GM23248 (cell line): ENCODE measurements at places on chromosomes 2 and 18. TPM values are rescaled to one million over a fixed set of nuclear protein-coding genes. Genes with fewer than 3 reads are reported as not detected.

Gene GLI2
- polyA plus RNA-seq: 9.0 and 9.6 TPM in 2 replicates

Gene CDKL4
- 0.61 TPM in 1 of 2 replicates, not detected in the other for polyA plus RNA-seq

Gene CD28
- polyA plus RNA-seq: 0.10 and 0.11 TPM in 2 replicates

Gene ANKRD62
- polyA plus RNA-seq: not detected in 2 replicates

Gene CFC1B
- polyA plus RNA-seq: not detected in 2 replicates

Gene TEX44
- polyA plus RNA-seq: not detected in 2 replicates

Gene MBD5
- 22.5 and 23.4 TPM in 2 replicates for polyA plus RNA-seq

Gene ARID5A
- polyA plus RNA-seq: 19.5 and 20.8 TPM in 2 replicates

Gene FOXI3
- polyA plus RNA-seq: not detected in 2 replicates

Gene ESPNL
- 0.19 and 0.60 TPM in 2 replicates for polyA plus RNA-seq

Gene BCL11A
- polyA plus RNA-seq: 8.9 and 9.6 TPM in 2 replicates

Gene SOWAHC
- 18.0 and 19.8 TPM in 2 replicates for polyA plus RNA-seq

DNA sequence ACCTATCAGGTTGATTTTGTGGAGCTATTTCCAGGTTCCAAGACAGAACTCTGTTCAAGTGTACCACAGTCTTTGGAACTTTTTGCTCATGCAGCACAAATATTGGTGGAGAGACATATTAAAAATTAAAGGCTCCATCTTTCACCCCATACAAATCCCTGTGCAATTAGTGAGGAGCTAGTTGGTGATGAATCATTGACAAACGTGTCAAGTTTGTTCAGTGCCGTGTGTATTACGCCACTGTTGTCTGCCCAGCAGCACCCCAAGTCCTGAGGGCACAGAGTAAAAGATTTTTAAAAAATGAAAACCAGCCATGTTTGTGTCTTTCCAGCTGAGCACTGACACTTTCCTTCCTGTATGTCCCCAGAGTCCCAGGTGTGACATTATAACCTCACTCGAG, 9.3 kb downstream of the ATOH8 start:
- H3K4me1 ChIP-seq: peaks cover 32% of the 10 kb centered on the region
- no peak for DNase-seq
- H3K4me3 ChIP-seq: no peak overlapping the region
- no peaks in the 10 kb centered on the region for H3K27me3 ChIP-seq
- no peak overlapping the region for H3K27ac ChIP-seq
- no peaks in the 10 kb centered on the region for H3K36me3 ChIP-seq

- DNase-seq: no peak
- no peak overlapping the region for H3K4me3 ChIP-seq
- H3K4me1 ChIP-seq: no peaks in the 10 kb centered on the region
- no peaks in the 10 kb centered on the region for H3K36me3 ChIP-seq
- no peak overlapping the region for H3K27ac ChIP-seq
Measured at GRCh38 chr18:1872274-1872673, 699.0 kb downstream of the METTL4 start.

DNA sequence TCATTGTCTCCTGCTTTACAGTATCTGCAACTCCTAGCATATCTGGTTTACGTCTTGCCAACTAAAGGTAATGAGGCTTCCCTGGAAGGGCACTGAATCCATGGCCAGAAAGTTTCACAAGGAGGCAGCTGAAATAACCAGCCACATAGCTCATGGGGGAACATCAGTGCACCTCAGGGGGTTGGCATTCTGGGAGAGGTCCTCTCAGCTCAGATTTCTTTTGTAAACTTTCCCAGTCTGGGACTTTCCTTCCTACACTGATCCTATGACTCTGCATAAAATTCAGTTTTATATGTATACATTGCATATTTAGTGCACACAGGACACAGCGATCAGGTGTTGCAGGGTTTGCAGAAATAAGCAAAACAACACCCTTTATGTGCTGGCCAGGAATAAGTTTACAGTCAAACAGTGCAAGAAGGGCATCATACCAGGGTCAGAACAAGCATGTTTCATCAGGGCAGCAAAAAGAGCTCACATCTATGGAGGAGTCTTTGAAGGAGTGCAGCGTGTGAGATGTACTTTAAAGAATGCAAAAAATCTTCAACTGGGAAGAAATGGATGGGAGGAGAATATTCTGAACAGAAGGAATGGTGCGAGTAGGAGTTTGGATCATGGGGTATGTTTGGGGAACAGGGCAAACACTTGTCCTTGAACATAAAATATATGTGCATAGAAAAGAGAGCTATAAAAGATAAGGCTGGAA, 240.6 kb upstream of the RAB12 start:
- no peaks in the 10 kb centered on the region for H3K36me3 ChIP-seq
- no peak overlapping the region for H3K27ac ChIP-seq

DNA sequence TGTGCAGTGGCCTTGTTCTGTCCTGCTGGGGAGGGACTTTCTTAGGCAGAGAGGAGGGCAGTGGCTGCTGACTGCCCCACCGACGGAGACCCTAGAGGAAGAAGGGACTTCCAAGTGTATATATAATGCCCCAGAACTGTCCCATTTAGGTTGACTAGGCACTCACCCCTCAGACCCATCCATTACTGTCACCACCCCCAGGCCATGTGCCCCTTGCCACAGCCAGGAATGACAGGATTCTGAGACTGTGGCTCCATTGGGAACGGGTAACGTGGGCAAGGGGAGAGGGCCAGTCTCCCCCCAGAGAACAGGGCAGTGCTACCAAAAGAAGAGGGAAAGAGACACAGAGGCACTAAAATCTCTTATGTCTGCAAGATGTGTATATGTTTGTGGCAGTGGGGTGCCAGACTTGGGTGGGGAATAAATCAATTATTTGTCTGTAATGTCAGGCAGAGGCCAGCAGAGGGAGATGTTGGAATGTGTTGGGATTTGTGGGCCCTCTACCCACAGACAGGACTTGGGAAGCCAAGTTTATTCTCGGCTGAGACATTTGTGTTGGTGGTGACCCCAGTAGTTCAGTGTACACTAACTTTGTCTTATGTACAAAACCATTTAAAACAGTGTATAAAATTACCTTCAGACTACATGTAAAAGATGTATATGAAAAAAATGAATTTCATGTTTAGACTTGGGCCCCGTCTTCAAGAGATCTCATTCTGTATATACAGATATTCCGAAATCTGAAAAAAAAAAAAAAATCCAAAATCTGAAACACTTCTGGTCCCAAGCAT, 24.0 kb upstream of the TMEM37 start:
- no peak overlapping the region for H3K4me3 ChIP-seq
- peaks cover 15% of the 10 kb centered on the region; the same call in 1 of the 2 replicates for H3K27me3 ChIP-seq
- H3K27ac ChIP-seq: no peak overlapping the region

DNA sequence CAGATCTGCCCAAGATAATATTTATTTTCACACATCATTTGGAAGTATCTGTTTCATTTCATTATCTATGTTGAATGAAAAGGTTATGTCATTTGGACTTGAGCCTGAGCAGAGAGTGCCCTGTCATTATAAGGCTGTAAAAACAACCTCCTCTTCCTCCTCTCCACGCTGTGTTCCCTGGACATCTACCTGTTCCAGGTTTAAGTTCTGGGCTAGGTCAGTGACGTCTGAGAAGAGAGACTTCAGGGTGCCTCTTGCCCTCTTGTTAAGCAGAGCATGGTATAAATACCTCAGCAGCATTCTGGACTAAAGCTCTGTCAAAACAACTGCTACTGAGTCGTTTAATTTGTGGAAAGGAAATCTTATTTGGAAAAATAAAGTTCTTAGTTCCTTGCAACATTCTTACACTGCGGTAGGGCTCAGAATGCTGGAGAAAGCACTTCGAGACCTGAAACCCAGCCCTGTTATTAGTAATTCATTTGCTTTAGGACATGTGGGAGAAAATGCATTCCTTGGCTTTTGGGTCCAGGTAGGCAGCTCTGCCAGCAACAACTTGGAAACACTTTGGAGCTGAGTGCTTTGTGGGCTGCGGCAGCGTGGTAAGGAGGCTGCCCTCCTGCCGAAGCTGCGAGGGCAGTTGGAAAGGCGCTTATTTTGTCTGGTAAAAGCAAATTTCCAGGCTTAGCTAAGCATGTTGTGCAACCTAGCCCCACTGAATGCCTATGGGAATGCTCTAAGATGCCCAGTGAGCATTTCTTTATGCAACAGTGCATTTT, 91.8 kb upstream of the NEDD4L start:
- H3K27ac ChIP-seq: no peak overlapping the region
- no peak for DNase-seq
- no peaks in the 10 kb centered on the region for H3K4me1 ChIP-seq
- peaks cover 30% of the 10 kb centered on the region for H3K27me3 ChIP-seq

- H3K27ac ChIP-seq: no peak overlapping the region
- no peaks in the 10 kb centered on the region for H3K27me3 ChIP-seq
- 0 out of 2 replicates have a peak, but pooled peaks cover 3% of the 10 kb centered on the region for H3K36me3 ChIP-seq
- H3K4me1 ChIP-seq: peaks cover 15% of the 10 kb centered on the region
Measured at GRCh38 chr18:47120428-47120827, 29.9 kb downstream of the HDHD2 start.

DNA sequence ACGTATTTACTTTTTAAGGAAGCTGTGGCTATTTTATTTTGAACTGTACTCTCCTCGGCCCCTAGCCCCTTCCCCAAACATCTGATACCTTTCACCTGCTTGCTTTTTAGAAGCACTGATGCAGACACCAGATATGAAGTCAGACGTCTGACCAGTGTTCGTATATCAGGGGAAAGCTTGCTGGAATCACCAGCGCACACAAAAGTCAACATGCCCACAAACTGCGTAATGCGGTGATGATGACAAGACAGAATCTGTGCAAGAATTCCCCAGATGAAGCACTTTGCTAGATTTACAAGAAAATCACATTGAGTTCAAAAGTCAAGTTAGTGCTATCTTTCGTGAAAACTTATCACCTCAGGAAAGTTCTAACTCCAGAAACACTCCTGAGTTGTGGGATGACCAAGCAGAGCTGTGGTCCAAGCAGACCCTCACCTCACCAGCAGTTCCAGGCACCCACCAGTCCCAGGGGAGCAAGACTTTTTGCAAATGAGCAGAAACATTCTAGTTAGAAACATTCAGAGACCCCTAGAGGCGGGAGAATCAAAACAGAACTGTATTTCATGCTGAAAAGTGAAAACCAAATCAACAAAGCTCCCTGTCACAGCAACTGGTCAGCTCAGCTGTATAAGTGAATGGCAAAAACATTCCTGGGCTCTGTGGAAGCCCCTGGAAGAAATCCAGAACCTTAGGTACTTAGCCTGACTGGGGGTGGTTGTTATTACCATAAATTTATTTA, 55.7 kb downstream of the INO80C start:
- no peaks in the 10 kb centered on the region for H3K36me3 ChIP-seq
- peak; percentile 8 for DNase-seq
- no peaks in the 10 kb centered on the region for H3K4me1 ChIP-seq
- H3K27me3 ChIP-seq: no peaks in the 10 kb centered on the region

DNA sequence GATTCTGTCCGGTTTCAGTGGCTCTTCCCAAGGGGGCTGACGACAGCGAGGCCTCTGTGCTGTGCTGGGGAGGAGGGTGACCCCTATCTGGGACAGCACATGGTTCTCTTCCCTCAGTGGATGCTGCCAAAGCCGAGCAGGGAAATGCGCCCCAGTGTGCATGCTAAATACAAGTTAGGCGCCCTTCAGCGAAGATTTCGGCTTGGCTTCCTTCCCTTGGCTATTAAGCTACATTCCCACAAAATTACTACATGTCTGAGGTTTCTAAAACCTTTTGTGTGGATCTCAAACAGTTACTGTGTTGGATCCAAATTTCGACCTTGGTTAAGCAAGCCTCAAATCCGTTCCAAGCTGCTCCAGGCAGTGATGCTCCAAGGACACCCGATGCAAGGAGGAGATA, 440.3 kb downstream of the NRXN1 start:
- H3K4me1 ChIP-seq: no peaks in the 10 kb centered on the region
- H3K27ac ChIP-seq: no peak overlapping the region
- no peak overlapping the region for H3K4me3 ChIP-seq

GRCh38 chr2:203498161-203498560, 36.9 kb downstream of the RAPH1 start:
- H3K27me3 ChIP-seq: no peaks in the 10 kb centered on the region
- peak; percentile 83 for DNase-seq
- H3K36me3 ChIP-seq: peaks cover 51% of the 10 kb centered on the region
- H3K4me3 ChIP-seq: no peak overlapping the region

DNA sequence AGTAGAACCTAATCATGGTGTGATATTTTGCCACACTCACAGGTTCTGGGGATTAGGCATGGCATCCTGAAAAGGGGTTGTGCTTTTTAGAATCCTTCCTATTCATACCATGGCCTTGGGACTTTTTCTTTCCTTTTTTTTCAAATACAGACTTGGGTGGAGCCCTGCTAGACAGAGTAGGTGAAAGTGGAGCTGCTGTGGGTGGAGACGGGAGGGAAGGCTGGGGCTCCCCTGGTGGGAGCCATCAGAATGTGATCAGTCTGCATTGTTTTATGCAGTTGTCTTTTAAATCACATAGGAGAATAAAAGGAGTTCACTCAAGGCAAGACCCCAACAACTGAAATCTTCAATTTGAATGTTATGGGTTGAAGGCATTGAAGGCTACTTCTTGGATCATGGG, 130.2 kb downstream of the VAPA start:
- no peak for DNase-seq
- no peak overlapping the region for H3K27ac ChIP-seq
- H3K27me3 ChIP-seq: no peaks in the 10 kb centered on the region
- H3K4me1 ChIP-seq: no peaks in the 10 kb centered on the region
- no peak overlapping the region for H3K4me3 ChIP-seq

- no peaks in the 10 kb centered on the region for H3K27me3 ChIP-seq
- no peak overlapping the region for H3K27ac ChIP-seq
- DNase-seq: no peak
- no peaks in the 10 kb centered on the region for H3K4me1 ChIP-seq
- no peak overlapping the region for H3K4me3 ChIP-seq
Measured at GRCh38 chr18:10249801-10250200, 204.6 kb upstream of the APCDD1 start.

GRCh38 chr2:207416111-207416510, 113.7 kb upstream of the CREB1 start:
- H3K27me3 ChIP-seq: no peaks in the 10 kb centered on the region
- peak; percentile 37 for DNase-seq
- no peak overlapping the region for H3K27ac ChIP-seq

DNA sequence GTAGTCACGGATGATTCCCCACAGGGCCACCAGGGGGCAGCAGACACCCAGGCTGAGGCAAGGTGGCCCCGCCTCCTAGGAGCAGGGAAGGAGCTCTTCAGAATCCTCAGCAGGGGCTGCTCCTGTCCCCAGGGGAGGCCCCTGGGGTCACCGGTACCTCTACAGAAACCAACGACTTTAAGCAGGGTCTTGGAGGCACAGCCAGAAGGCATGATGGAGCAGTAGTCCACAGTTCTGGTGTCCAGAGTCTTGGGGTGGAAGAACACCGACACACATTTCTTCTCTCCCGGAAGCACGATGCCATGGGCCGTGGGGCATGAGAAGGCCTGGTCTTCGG, 11.5 kb downstream of the CFAP65 start:
- H3K4me1 ChIP-seq: no peaks in the 10 kb centered on the region
- H3K27ac ChIP-seq: no peak overlapping the region
- peaks cover 44% of the 10 kb centered on the region for H3K27me3 ChIP-seq
- DNase-seq: peak; percentile 80
- no peaks in the 10 kb centered on the region for H3K36me3 ChIP-seq
- H3K4me3 ChIP-seq: no peak overlapping the region

DNA sequence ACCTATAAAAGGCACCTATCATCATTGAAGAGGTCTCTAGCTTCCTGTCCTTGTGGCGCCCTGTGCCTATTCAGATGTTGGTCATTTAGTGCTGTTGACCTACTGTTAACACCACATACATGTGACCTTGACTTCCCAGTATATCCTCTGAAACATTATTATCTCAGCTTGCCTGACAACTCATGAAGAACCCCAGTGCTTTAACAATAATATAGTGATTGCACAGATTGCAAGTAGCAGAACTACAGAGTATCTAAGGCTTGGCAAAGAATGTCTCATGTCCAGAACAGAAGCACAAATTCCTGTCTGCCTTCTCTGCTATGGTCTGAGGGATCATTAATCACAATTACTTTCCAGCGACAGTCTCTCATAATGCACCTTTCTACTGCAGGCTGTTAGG, 165.3 kb downstream of the LCLAT1 start:
- H3K4me1 ChIP-seq: peaks cover 12% of the 10 kb centered on the region; the same call in 1 of the 2 replicates
- DNase-seq: no peak
- no peak overlapping the region for H3K4me3 ChIP-seq
